ENCODE measurements at places on chromosomes 16 and 17. TPM values are rescaled to one million over a fixed set of nuclear protein-coding genes. Genes with fewer than 3 reads are reported as not detected.

DNA sequence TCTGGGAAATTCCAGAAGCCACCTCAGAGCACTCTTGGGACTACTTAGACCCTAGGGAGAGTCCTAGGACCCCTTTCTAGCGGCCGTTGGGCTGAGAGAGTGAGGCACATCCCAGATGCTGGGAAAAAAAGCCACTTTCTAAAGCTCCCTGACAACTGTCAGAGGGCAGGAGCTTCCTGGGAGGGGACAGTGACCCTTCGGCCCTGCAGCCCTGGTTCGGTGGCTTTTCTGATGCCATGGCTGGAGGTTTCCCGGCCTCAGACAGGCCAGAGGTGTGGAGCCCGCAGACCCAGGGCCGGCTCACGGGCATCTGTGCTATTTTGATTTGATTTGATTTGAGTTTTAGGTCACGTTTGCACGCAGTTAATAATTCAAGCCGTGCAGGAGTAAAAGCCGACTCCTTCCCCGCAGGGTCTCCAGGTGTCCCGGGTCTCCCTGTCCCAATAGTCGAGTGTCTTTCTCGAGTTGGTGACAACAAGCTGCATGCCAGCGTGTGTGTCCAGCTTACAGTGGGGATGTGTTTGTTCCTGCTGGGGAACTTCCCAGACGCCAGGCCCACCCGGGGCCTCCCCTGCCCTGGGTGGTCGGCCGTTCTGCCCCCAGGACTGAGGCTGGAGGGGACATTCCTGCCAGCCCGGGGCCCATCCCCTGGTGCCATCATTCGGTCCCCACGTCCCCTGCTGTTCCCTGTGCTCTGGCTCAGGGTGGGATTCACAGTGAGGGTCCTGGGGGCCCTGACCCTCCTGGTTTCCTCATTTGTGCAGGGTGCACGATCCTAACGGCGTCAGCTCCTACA, 1.0 kb upstream of the CBFA2T3 start:
- DNase-seq, result no peak

DNA sequence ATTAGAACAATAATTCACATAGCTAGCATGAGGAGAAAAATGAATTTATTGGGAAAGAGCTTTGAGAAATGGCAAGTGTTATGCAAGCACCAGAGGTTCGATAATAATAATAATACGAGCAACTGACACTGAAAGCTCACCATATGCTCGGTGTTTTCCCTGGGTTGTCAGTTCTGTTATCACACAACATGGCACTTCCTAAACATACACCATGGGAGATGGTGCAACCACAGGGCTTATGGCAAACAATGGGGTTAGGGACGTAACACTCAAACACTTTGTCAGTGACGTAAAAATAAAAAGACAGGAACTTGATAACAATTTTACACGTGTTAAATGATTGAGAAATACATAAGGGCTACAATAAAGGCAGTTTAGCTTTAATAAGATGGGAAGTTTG, 23.7 kb downstream of the OR1D5 start:
- no peak for DNase-seq

- DNase-seq, result no peak
Measured at GRCh38 chr16:12837291-12837690, 33.6 kb upstream of the CPPED1 start.

The KIF2B gene
- polyA plus RNA-seq, result not detected

The ITGAD gene
- 0.52 TPM for polyA plus RNA-seq

The ABAT gene
- polyA plus RNA-seq, result 73.5 TPM

Data from left kidney (tissue), 8 donors.